Stimulated activated CD4-positive, alpha-beta T cell treated with anti-CD3 and anti-CD28 coated beads, Interleukin-4, amount 100 ng/mL, for 4 hours (primary cell): ENCODE measurements at places on chromosomes 5 and 9.
A peak's percentile ranks its signal among the peaks of the same experiment; 100 is the strongest.

- DNase-seq, result peak; percentile 24
These were observed 3.6 kb downstream of the ERGIC1 start for GRCh38 chr5:172837640-172838039.

DNA sequence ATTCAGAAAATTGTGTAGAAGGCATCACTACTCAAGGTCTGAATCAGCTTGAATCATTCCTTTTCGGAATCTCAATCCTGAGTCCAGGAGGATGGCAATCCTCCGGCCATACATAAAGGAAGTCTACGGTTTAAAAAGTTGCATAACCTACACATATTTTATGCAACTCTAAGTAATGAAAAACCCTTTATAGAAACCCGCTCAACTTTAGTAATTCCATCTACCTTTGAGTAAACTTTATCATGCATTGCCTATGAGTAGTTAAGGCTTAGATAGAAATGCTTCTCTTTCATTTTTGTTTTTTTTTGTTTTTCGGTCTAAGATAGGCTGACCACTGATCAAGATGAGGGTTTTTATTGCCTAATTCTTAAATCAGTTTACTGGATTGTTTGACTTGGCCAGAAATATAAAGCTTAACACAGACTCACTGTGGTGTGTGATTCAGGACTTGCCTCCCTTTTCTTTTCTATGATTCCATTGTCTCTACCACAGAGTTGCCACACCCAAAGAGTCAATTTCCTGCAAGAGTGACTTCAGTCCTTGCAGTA, 85.0 kb downstream of the LURAP1L start:
- DNase-seq, result no peak

- DNase-seq, result no peak
These were observed 56.7 kb downstream of the TTLL11 start for GRCh38 chr9:122036408-122036807.

GRCh38 chr5:115231598-115231997, 31.1 kb downstream of the PGGT1B start:
- DNase-seq, result no peak

- no peak for DNase-seq
These were observed 249.8 kb upstream of the ZNF608 start for GRCh38 chr5:124996023-124996763.

DNA sequence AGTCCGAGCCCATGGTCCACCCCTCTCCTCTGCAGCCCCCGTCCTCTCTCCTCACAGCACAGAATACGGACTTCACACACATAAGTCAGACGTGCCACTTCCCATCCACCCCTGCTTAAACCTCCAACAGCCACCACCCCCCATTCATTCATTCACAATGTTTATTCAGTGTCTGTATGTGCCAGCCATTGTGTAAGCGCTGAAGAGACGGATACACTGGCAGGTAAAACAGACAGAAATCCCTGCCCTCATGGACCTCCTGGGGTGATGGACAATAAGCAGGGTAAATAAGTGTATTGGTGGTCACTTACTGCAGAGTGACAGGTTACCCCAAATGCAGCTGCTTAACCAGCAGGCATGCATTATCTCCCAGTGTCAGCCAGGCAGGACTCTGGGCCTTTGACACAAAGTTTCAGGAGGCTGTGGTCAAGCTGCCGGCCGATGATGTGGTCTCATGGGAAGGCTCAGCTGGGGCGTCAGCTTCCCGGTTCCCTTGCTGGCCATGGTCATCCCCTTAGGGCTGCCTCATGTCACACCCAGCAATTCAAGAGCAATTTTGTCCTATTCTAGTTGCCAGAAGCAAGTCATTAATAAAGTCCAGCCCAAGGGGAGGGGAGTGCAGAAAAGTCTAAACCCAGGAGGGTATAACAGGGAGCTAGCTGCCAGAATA, 1.8 kb upstream of the PAXX start:
- no peak for DNase-seq

DNA sequence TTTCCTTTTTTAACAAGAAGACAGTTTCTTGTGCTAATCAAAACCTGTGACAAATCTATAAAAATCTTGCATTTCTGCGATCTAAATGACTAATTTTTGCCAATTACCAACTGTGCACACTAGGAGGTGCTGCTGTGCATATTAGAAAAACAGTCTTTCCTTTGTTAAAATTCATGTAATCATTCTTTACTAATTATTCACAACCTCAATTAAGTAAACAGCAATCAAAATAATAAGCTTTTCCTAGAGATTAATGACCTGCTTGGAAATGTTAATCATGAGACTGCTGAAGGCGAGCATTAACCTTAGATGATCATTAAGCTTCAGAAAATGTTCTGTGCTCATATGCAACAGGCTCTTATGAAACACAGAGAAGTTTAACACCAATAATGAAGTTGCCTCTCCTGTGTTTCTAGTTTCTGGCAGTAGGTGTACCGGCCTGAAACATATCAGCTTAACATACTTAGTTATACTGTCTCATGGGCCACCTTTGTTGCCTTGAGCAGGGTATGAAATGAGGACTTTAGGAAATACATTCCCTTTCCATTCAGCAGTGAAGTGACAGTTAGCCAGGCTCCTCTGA, 17.7 kb downstream of the RFESD start:
- no peak for DNase-seq

GRCh38 chr5:58767104-58767503, 184.2 kb downstream of the RAB3C start:
- DNase-seq, result no peak

DNA sequence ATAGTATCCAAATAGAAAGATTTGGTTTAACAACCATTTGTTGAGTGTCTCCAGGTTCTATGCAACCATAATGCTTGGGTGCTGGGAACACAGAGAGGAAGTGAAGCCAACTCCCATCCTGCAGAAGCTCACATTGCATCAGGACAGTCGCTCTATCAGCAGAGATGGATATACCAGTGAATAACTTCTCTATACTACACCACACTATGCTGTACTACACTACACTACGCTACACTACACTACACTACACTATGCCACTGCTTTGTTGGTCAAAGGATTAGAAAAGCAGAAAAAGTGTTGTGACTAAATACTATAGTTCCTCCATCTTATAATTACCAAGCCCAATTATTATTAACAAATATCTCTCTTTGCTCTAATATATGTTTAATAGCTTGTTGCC, 89.2 kb upstream of the PRRC1 start:
- no peak for DNase-seq

GRCh38 chr5:16618138-16618897, 1.5 kb upstream of the RETREG1 start:
- DNase-seq, result no peak

DNA sequence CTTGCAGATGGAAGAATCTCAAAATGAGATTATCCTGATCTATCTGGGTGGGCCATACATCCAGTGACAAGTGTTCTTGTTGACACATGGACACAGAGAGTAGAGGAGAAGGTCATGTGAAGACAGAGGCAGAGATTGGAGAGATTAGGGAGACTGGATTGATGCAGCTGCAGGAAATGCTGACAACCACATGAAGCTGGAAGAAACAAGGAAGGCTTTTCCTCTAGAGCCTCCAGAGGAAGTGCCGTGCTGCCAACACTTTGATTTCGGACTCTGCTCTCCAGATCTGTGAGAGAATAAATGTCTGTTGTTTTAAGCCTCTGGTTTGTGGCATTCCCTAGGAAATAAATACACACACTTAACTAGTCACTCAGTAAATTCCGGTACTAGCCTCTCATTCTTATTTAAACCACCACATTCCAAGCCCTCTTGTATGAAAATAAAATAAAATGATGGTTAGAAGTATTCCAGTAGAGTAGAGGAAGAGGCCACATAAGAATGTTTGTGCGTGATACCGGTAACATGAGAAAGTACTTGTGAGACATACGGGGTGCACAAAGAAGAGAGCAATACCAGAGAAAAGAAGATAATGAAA, 110.9 kb upstream of the DMAC1 start:
- no peak for DNase-seq

DNA sequence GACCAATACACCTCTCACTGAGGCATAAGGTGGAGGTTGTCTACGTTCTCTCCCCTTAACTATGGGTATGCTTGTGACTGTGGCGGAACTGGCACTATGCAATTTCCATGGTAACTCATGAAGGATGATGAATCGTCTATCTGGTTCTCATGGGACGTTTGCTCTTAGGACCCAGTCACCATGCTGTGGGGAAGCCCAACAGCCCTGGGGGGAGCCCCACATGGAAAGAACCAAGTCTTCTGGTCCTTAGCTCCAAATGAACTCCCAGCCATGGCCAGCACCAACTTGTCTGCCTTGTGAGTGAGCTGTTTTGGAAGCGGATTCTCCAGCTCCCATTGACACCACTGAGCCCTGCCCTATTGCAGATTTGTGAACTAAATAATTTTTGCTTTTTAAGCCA, 188.7 kb upstream of the S1PR3 start:
- DNase-seq, result no peak

DNA sequence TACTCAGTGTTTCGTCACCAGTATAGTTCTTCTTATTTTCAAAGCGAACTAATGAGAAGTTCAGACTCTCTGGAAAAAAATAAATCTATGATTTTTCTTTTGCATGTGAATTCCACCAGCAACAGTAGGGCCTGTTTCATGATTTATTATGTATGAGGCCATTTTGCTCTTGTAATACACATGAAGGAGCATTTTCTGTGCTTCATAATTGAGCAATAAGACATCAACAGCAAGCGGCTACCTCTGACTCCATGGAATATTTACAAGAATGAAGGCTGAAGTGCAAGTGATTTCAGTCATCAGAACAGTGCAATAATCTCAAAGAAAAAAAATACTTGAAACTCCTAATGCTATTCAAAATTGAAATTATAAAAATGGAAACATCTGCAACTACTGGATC, 282.9 kb upstream of the EDIL3 start:
- no peak for DNase-seq

- DNase-seq, result no peak
These were observed 485.0 kb upstream of the EDIL3 start for GRCh38 chr5:84869675-84870074.

DNA sequence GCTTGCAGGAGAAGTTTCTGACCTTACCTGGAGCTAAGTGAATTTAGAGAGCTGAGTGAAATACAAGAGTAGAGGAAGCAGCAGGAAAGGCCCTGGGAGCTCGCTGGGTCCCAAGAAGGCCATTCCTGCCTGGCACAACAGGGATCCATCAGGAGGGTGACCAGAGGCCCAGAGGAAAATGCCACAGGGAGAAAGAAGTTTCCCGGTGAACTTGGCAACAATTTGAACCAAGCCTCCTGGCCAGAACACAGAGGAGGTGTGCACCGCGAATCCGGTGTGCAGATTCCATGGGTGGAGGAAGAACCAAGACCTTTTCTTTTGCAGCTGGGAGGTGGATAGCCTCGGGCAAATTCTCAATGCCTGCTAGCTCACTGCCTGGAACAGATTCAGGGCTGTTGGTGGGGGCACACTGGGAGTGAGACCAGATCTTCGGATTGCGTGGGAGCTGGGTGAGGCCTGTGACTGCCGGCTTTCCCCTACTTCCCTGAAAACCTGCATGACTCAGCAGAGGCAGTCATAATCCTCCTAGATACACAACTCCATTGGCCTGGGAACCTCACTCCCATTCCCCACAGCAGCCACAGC, 1850.9 kb upstream of the NUDT12 start:
- DNase-seq, result no peak

DNA sequence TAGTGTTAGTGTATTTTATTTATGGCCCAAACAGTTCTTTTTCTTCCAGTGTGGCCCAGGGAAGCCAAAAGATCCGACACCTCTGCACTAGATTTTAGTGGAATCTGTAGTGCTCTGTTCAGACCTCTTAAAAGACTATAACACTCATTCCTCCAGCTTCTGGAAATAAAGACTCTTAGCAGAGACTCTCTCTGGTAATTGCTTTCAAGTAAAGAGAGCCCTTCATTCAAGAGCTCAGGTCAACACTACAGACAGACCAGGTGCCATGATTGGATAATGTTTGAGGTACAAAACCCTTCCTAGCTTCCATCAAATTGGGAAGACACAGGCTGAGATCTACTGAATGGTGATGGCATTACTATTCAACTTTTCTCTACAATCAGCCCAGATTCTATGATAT, 255.8 kb downstream of the PRDM9 start:
- no peak for DNase-seq

GRCh38 chr5:13143630-13144029, 800.9 kb downstream of the DNAH5 start:
- no peak for DNase-seq

DNA sequence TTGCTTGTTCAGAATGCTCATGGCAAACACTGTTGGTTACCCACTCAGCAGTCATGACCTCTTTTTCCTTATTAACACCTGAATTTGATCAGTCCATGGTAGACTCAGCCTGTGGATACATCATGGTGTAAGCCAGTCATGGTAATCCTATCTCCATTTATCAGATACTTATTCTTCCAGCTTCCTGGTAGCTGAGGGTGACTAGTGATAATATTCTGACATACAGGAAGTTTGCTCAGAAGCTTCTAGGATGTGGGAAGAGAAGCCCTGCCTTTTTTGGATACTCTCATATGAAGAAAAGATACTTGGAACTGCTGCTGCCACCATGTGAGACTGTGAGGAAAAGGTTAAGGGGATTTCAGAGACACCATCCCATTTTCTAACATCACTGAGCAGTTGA, 7.3 kb downstream of the GDA start:
- no peak for DNase-seq

DNA sequence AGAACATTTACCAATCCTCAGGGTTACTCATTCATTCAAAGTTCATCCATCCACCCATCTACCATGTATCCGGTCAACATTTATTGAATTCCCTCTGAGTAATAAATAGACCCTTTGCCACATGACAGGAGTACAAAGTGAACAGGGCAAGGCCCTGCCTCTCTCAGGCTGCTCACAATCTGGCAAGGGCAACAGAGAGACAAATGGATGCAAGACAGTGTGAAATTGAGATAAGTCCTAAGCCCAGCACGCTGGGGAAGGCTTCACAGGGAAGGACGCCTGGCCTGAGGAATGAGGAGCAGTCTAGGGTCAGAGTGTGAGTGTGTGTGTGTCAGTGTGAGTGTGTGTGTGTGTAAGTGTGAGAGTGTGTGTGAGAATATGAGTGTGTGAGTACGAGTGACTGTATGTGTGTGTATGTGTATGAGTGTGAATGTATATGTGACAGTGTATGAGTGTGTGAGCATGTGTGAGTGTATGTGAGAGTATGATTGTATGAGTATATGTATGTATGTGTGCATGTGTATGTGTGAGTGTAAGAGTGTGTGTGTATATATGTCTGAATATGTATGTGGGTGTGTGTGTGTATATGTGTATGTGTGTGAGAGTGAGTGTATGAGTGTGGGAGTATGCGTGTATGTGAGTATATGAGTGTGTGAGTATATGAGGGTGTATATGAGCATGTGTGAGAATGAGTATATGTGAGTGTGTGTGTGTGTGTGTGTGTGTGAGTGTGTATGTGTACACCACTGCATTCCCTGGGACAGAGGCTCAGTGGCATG, 145.6 kb downstream of the FSTL4 start:
- DNase-seq, result no peak
